AG10803 (cell line): ENCODE measurements at places on chromosomes 5 and 9.
A peak's percentile ranks its signal among the peaks of the same experiment; 100 is the strongest.

GRCh38 chr9:12271421-12271891, 421.7 kb upstream of the TYRP1 start:
- no peak for DNase-seq

- DNase-seq = peak; percentile 9
Observed at GRCh38 chr9:4829969-4830368, 37.2 kb downstream of the RCL1 start.

DNA sequence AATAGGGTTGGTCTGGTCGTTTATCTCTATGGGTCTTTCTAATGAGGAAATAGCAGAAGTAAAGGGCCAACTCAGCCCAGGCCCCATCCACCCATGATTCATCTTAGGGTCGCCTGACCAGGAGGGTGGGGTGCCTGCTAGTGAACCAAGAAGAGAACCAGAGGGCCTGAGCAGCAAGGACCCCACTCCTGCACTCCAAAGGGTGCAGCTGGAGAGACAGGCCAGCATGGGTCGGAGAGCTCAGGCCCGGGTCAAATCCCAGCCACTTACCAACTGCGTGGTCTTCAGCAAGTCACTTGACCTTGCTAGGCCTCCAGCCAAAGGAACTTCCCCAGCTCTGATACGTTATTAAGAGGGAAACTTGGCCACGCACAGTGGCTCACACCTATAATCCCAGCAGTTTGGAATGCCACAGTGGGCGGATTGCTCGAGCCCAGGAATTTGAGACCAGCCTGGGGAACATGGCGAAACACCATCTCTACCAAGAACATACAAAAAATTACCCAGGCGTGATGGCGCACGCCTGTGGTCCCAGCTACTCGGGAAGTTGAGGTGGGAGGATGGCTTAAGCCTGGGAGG, 4.3 kb downstream of the BBLN start:
- DNase-seq = peak; percentile 11

DNA sequence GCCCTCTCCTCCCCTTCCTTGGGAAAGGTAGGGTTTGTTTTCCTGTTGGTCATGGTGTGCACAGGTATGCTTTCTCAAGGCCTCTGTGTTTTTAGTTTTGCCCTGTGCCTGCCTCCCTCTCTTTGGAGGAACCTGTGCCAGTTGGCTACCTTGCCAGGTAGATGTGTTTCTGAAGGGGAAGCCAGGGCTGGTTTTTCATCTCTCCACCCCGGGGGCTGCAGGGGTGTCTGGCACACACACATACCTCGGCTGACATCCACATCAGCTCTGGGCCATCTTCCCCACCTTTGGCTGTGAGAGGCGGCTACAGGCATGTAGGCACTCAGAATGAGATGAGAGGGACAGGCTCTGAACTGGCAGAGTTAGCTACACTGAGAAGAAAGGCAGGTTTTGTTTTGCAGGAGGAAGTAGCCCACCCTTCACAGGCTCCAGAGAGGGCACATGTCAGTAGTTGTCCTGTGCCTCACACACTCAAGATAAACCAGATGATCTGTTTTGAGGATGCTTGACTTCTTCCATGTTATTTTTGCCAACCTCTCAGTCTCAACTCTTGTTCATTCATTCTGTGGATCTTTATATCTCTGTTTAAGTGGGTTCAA, 9.7 kb downstream of the RGMB start:
- DNase-seq = no peak

GRCh38 chr9:13171261-13171660, 108.2 kb downstream of the MPDZ start:
- DNase-seq = no peak

GRCh38 chr9:2618289-2618688, 3.3 kb upstream of the VLDLR start:
- no peak for DNase-seq

GRCh38 chr5:111003623-111004022, 67.9 kb upstream of the TSLP start:
- no peak for DNase-seq

- DNase-seq = peak; percentile 46
Observed at GRCh38 chr5:127963931-127964330, 119.6 kb upstream of the SLC12A2 start.

- DNase-seq = no peak
Observed at GRCh38 chr5:35516271-35516670, 101.4 kb upstream of the SPEF2 start.

- no peak for DNase-seq
Observed at GRCh38 chr9:26371236-26371635, 521.4 kb downstream of the CAAP1 start.

GRCh38 chr9:128208386-128208785, 5.2 kb downstream of the DNM1 start:
- DNase-seq = peak; percentile 18

DNA sequence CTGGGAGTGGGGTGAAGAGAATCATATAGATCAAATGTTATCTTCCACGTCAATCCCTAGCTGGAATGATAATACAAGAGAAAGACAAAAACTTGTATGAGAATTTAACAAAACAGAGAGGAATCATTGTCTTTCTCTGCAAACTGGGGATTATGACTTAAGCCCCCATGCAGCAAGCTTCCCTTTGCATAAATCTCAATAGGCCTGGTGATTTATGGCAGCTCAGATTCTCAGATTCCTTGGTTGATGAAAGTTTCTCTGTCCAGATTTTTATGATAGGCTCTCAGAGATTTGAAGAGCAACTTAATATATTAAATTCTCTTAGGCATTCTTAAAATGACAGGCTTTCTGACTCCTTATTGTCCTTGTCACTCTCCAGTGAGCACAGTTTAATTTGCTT, 56.0 kb downstream of the RASGRF2 start:
- DNase-seq = no peak

GRCh38 chr5:150301170-150301505, 1.6 kb downstream of the ARSI start:
- peak; percentile 59 for DNase-seq

DNA sequence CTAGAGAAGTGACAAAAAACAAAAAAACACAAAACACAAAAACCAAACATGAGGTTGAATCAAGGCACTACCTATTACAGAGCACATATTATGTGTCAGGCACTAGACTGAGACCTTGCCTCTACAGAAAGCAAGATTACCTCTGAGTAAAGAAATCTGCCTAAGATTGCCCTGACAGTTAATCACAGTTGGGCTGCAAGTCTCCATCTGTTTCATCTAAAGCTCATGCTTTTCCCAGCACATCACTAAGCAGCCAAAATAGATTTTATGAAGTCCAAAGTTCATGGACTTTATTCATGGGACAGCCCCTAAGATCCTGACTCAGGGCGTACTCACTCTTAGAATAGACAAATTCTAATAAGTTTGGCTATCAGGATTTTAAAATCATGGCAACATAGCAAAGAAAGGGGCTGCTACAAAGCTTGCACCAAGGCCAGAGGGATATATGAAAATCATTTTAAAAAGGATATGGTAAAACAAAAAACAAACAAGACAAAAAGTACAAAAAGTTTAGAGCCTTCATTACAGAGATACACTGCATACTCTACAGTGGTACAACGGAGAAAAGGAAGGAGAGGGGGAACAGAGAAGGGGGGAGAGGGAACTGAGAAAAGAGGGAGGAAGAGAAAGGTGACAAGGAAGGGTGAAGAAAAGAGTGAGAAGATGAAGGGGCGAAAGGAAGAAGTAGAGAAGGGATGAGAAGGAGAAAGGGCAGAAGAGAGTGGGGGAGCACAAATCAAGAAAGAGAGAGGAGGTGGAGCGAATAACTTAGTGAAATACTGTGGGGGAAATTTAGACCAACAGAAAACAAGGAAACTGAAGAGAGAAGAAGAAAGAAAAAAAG, 58.2 kb downstream of the RICTOR start:
- DNase-seq = peak; percentile 73

GRCh38 chr9:112664531-112664930, 53.4 kb downstream of the INIP start:
- DNase-seq = no peak

GRCh38 chr9:128972956-128973355, 25.5 kb downstream of the NUP188 start:
- DNase-seq = peak; percentile 50

- no peak for DNase-seq
Observed at GRCh38 chr5:108617467-108618435, 129.9 kb upstream of the FER start.

DNA sequence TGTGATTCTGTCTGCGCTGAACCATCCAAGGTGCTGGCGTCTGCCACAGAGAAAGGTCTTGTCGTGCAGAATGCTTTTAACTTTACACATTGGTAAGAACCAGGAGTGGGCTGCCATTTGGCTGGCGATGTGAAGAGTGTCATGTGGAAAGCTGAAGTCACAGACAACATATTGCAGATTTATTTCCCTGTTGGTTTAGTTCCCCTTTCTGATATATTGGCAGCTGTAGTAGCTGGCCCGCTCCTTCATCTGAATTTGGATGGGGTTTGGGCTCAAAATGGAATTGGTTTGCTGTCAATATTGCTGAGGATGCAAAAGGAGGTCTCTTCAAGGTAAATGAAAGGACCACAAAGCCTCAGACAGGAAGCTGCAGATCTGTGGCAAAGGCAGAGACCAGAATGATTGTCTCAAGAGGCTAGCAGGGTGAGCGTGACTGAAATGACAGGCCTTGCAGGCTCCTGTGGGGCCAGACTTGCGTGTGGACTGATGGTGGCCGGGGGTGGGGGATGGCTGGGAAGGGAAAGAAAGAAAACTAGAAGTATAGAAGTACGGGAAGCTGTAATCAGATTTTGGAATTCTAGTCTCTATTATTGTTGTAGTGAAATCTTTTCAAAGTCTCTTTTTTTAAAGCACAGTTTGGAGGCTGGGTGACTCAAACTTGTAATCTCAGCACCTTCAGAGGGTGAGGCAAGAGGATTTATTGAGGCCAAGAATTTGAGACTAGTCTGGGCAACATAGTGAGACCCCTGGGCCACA, 25.1 kb upstream of the CD180 start:
- DNase-seq = no peak

- peak; percentile 84 for DNase-seq
Observed at GRCh38 chr5:38780945-38781344, 64.9 kb upstream of the OSMR start.

- peak; percentile 23 for DNase-seq
Observed at GRCh38 chr5:93279296-93279963, 301.6 kb downstream of the NR2F1-AS1 start.
